ENCODE measurements at places on chromosomes 11 and 22. TPM values are rescaled to one million over a fixed set of nuclear protein-coding genes. Genes with fewer than 3 reads are reported as not detected.

Gene TBCEL
- 17.1 TPM for total RNA-seq

Gene DEPDC7
- total RNA-seq, result 0.47 TPM

Gene NAALAD2
- total RNA-seq, result not detected

Gene OR8G5
- not detected for total RNA-seq

Gene MFRP
- not detected for total RNA-seq

Gene RFPL2
- 0.94 TPM for total RNA-seq

Gene CARNS1
- total RNA-seq, result 4.5 TPM

Gene HNRNPUL2
- total RNA-seq, result 41.4 TPM

Gene OR5B21
- 0.50 TPM for total RNA-seq

DNA sequence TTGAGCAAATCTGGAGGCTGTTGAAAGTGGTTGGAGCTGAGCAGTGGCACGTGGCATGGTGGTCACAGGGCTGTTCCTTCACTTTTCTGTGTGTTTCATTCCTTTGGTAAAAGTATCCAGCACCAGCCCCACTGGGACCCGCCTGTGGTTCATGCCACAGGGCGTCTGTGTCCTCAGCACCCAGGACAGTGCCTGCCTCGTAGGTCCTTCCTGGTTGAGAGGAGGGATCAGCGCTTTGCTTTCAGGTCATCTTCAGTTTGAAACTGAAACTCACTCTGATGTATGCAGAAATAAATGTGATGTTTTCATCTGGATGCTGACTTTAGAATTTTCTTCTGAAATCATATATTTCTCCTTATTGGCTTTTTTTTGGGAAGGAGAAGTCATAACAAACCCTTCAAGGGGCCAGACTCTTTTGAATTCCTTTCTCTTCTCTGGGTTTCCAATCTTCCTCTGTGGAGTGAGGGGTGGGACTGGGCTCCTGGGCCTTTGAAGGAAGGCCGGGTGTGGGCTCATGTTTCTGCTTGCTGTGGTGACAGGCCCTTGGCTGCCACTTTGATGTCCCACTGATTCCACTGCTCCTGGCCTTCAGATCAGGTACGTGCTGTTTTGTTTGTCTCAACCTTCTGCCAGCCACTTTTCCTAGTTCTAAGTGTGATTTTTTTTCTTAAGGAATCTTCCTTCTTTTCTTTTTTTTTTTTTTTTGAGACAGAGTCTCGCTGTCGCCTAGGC, 26.2 kb downstream of the TBC1D22A start:
- DNase-seq, result peak; percentile 29
- H3K4me3 ChIP-seq, result peak overlapping the region; percentile 66
- no peaks in the 10 kb centered on the region for H3K27me3 ChIP-seq
- H3K4me1 ChIP-seq, result peaks cover 35% of the 10 kb centered on the region
- H3K36me3 ChIP-seq, result no peaks in the 10 kb centered on the region

- peaks cover 2% of the 10 kb centered on the region for H3K36me3 ChIP-seq
- H3K27me3 ChIP-seq, result peaks cover 43% of the 10 kb centered on the region
- H3K27ac ChIP-seq, result no peak overlapping the region
Observed at GRCh38 chr11:68680541-68681231, 3.7 kb upstream of the GAL start.

DNA sequence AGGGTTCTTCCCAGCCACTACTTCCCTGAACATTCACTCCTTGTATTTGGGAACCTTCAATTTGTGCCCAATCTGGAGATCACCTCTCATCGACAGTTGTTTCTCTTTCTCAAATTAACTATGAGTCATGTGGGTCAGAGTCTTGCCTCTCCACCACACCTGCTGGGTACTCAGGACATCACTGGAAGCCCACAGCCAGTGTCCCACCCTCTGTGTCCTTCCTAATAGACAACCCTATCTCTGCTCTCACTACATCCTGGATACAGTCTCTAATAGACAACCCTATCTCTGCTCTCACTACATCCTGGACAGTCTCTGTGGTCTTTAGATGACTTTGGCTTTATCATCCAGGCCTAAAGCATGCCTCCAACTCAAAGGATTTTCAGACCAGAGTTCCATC, 70.1 kb downstream of the ARL14EP start:
- H3K4me3 ChIP-seq, result no peak overlapping the region
- DNase-seq, result no peak
- no peak overlapping the region for H3K27ac ChIP-seq
- H3K36me3 ChIP-seq, result no peaks in the 10 kb centered on the region

GRCh38 chr22:23704829-23705228, 14.0 kb downstream of the RGL4 start:
- peak overlapping the region; percentile 72 for H3K4me3 ChIP-seq
- no peaks in the 10 kb centered on the region for H3K27me3 ChIP-seq
- peak overlapping the region; percentile 87 for H3K27ac ChIP-seq
- peaks cover 40% of the 10 kb centered on the region for H3K36me3 ChIP-seq
- no peak for DNase-seq
- peaks cover 61% of the 10 kb centered on the region for H3K4me1 ChIP-seq

GRCh38 chr11:69351460-69351859, 57.5 kb downstream of the MYEOV start:
- H3K4me3 ChIP-seq, result no peak overlapping the region
- no peaks in the 10 kb centered on the region for H3K36me3 ChIP-seq
- H3K27ac ChIP-seq, result no peak overlapping the region
- DNase-seq, result no peak
- H3K27me3 ChIP-seq, result peaks cover 35% of the 10 kb centered on the region

- no peak overlapping the region for H3K4me3 ChIP-seq
- DNase-seq, result no peak
- no peaks in the 10 kb centered on the region for H3K36me3 ChIP-seq
- H3K27me3 ChIP-seq, result no peaks in the 10 kb centered on the region
- no peak overlapping the region for H3K27ac ChIP-seq
Observed at GRCh38 chr11:92204731-92205130, 19.9 kb upstream of the FAT3 start.

DNA sequence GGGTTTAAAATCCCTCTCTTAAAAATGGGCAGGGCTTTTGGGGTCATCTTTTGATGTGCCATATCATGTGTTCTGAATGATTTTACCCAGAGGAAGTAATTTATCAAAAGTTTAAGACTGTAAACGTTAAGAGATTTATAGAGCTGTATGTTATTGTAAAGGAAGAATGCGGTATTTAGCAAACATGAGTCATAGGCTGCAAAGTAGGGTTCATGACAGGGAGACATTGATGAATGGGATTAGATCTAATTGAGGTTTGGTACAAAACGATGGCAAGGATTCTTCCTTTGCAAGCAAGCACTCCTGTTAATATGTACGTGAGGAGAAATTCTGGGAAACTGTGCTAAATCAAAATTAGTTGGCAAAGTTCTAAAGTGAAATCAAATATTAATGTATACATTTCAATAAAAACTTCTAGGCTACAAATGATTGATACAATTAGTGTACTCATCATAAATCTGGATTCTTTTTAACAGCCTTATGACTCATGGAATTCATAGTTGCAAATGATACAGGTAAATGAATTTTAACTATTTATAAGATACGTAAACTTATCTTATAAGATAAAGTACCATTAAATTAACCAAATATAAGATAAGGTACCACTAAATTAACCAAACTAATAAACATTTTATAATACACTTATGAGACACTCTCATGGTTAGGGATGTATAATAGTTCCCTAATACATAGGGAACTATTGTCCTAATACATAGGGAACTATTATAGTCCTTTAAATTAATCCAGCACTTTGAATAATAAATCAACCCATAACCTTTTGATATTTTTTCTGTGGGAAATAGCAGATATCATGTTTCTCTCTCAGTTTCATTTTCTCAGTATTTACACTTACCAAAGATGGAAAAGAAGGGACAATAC, 58.4 kb downstream of the KIF18A start:
- H3K4me3 ChIP-seq, result no peak overlapping the region
- H3K4me1 ChIP-seq, result peaks cover 6% of the 10 kb centered on the region
- no peak overlapping the region for H3K27ac ChIP-seq
- H3K27me3 ChIP-seq, result no peaks in the 10 kb centered on the region

GRCh38 chr11:69116671-69117070, 39.1 kb upstream of the SMIM38 start:
- peak overlapping the region; percentile 56 for H3K27ac ChIP-seq
- peaks cover 8% of the 10 kb centered on the region for H3K4me1 ChIP-seq
- no peak overlapping the region for H3K4me3 ChIP-seq
- no peaks in the 10 kb centered on the region for H3K27me3 ChIP-seq
- H3K36me3 ChIP-seq, result no peaks in the 10 kb centered on the region

- no peak overlapping the region for H3K4me3 ChIP-seq
- peaks cover 23% of the 10 kb centered on the region for H3K27me3 ChIP-seq
- peaks cover 2% of the 10 kb centered on the region for H3K36me3 ChIP-seq
- DNase-seq, result no peak
- peaks cover 6% of the 10 kb centered on the region for H3K4me1 ChIP-seq
- no peak overlapping the region for H3K27ac ChIP-seq
Observed at GRCh38 chr11:45232341-45233080, 53.6 kb downstream of the SYT13 start.

DNA sequence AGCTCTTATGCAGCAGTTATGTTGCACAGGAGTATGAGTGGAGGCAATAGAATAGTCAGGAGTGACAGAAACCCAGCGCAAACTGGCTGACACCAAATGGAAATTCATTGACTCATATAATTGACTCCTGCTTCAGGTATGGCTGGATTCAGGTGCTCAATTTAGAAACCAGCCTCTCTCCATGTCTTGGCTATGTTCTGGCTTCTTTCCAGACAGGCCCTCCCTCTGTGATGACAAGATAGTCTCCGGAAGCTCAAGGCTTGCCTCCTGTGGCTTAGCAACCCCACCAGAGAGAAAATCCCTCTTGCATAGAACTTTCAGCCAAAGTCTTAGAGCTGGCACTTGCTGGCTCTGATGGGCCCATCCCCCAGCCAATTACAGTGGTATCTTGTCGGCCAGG, 28.1 kb upstream of the MN1 start:
- peaks cover 13% of the 10 kb centered on the region for H3K4me1 ChIP-seq
- no peaks in the 10 kb centered on the region for H3K27me3 ChIP-seq
- no peak for DNase-seq
- no peak overlapping the region for H3K4me3 ChIP-seq

GRCh38 chr11:35969089-35970042, 25.5 kb downstream of the LDLRAD3 start:
- H3K27me3 ChIP-seq, result peaks cover 8% of the 10 kb centered on the region
- no peaks in the 10 kb centered on the region for H3K4me1 ChIP-seq

DNA sequence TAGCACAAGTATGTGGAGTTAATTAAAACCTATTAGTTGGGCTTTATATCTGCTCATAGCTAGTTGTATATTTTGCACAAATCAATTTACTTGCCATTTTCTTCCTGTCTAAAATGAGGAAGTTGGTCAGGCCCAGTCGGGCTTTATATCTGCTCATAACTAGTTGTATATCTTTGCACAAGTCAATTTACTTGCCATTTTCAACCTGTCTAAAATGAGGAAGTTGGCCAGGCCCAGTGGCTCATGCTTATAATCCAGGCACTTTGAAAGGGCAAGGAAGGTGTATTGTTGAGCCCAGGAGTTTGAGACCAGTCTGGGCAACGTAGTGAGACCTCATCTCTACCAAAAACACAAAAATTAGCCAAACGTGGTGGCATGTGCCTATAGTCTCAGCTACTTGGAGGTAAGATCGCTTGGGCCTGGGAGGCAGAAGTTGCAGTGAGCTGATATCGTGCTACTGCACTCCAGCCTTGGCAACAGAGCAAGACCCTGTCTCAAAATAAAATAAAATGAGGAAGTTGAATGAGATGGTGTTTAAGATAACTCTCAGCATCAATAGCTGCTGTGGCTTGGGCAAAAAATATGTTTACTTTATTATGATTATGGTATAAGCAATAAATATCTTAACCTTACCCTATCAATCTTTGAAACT, 1558.6 kb upstream of the RAG2 start:
- H3K27ac ChIP-seq, result no peak overlapping the region
- H3K27me3 ChIP-seq, result no peaks in the 10 kb centered on the region
- DNase-seq, result no peak
- no peak overlapping the region for H3K4me3 ChIP-seq

GRCh38 chr11:86511086-86511551, 136.4 kb downstream of the CCDC81 start:
- no peak overlapping the region for H3K27ac ChIP-seq
- no peaks in the 10 kb centered on the region for H3K27me3 ChIP-seq
- no peak overlapping the region for H3K4me3 ChIP-seq
- H3K36me3 ChIP-seq, result no peaks in the 10 kb centered on the region
- no peak for DNase-seq
- H3K4me1 ChIP-seq, result no peaks in the 10 kb centered on the region

DNA sequence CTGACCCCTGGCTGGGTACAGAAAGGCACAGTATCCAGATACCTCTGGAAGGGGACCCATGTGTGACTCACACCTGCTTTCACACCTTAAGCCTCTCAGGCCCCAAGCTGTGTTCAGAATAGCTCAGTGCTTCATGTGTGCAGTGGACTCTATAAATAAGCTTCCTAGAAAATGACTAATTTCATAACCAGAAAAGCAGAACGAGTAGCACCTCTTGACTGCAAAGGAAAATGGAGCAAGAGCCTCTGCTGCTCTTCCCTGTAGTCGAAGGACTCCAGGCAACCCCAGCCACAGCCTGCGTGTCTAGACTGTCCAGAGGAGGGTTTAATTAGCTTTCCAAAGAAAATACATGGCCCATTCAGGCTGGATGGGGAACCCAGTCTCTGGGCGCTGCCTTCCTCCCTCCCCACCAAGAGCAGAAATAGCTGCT, 23.1 kb downstream of the PTPN5 start:
- peaks cover 45% of the 10 kb centered on the region for H3K27me3 ChIP-seq
- DNase-seq, result no peak
- H3K27ac ChIP-seq, result no peak overlapping the region
- peaks cover 5% of the 10 kb centered on the region for H3K4me1 ChIP-seq

DNA sequence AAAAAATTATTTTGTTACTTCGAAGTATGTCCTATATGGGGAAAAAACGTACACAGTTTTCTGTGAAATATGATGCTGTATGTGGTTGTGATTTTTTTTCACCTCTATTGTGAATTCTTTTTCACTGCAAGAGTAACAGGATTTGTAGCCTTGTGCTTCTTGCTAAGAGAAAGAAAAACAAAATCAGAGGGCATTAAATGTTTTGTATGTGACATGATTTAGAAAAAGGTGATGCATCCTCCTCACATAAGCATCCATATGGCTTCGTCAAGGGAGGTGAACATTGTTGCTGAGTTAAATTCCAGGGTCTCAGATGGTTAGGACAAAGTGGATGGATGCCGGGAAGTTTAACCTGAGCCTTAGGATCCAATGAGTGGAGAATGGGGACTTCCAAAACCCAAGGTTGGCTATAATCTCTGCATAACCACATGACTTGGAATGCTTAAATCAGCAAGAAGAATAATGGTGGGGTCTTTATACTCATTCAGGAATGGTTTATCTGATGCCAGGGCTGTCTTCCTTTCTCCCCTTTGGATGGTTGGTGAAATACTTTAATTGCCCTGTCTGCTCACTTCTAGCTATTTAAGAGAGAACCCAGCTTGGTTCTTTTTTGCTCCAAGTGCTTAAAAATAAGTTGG, 38.3 kb downstream of the EHF start:
- peaks cover 2% of the 10 kb centered on the region for H3K36me3 ChIP-seq
- peaks cover 30% of the 10 kb centered on the region for H3K27me3 ChIP-seq
- H3K27ac ChIP-seq, result no peak overlapping the region
- no peak for DNase-seq
- H3K4me3 ChIP-seq, result no peak overlapping the region
- peaks cover under 1% of the 10 kb centered on the region for H3K4me1 ChIP-seq

- H3K27me3 ChIP-seq, result no peaks in the 10 kb centered on the region
- H3K4me1 ChIP-seq, result peaks cover 2% of the 10 kb centered on the region
- H3K4me3 ChIP-seq, result no peak overlapping the region
- no peak for DNase-seq
- H3K27ac ChIP-seq, result no peak overlapping the region
Observed at GRCh38 chr11:74611369-74611861, 19.0 kb downstream of the POLD3 start.

GRCh38 chr11:123080015-123080414, 18.1 kb upstream of the HSPA8 start:
- peak overlapping the region; percentile 32 for H3K27ac ChIP-seq
- H3K27me3 ChIP-seq, result no peaks in the 10 kb centered on the region
- DNase-seq, result no peak
- H3K4me1 ChIP-seq, result peaks cover 24% of the 10 kb centered on the region
- H3K4me3 ChIP-seq, result no peak overlapping the region
